ENCODE measurements at places on chromosomes 4 and X.

- no peak for DNase-seq
Observed at GRCh38 chr4:150681063-150681462, 99.1 kb downstream of the MAB21L2 start.

DNA sequence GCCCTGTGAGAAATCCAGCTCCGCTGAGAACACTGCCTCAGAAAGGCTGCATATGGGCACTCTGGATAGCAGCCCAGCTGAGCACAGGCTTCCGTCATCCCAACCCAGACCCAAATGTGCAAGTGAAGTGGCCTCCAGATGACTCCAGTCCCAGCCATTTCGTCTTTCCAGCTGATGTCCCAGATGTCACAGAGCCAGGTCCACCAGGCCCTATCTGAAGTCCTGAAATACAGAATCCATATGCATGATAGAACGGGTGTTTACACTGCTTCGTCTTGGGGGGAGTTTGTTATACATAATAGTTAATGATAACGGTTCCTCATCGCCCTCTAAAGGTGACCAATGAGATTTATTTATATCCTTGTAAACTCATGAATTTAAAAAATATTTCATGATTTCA, 72.6 kb upstream of the TRIM2 start:
- DNase-seq, result peak; percentile 9

DNA sequence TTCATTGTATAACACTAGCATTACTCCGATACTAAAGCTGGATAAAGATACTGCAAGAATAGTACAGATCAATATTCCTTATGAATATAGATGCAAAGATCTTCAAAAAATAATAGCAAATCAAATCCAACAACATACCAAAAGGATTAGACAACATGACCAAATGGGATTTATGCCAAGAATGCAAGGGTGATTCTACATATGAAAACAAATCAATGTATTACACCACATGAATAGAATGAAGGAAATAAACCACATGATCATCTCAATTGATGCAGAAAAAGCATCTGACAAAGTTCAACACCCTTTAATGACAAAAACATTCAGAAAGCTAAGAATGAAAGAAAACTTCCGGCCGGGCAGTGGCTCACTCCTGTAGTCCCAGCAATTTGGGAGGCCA, 42.8 kb downstream of the CUL4B start:
- DNase-seq, result no peak

DNA sequence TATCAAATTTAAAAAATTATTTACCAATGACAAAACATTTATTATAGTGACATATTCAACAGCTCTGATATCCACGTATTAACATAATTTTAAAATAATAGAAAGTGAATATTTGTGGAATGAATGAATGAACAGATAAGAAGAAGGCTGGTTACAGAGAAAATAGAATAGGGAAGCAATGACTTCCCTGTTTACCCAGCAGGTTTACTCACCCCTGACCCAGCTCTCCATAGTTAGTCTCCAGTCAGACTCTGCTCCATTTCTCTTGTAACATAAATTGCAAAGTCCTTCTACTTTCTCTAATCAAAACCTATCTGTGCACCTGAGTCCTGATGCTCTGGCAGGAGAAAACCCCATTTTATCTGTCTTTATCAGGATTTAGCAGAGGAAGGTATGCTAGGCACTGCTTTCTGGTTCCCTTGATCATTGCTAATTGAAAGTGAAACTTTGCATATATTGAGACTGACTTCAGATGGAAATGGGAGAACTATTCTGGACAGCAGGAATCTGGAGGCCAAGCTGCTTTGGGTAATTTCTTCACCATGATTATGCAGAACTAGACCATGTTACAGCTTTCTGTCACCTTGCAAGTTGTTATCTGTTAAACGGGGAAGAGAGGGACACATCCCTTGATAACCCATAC, 363.0 kb downstream of the FAT4 start:
- DNase-seq, result no peak

GRCh38 chr4:7044137-7044930, 1.2 kb downstream of the TADA2B start:
- no peak for DNase-seq

DNA sequence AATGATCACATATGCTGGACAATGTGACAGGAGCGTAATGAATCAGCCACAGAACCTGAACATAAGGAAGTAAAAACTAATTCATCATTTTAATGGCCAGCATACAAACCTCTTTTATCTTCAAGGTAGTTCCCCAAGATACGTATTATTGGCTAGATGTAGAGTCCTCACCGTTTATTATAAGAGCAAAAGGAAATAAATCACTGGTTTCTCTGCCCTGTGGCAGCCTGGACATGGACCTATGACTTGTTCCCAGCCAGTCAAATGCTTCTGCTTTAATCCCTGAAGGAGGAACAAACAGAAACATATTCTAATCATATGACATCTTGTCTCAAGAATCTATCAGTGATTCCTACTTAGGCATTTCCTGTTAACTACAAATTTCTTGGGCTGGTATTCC, 86.8 kb upstream of the FAM241A start:
- no peak for DNase-seq

DNA sequence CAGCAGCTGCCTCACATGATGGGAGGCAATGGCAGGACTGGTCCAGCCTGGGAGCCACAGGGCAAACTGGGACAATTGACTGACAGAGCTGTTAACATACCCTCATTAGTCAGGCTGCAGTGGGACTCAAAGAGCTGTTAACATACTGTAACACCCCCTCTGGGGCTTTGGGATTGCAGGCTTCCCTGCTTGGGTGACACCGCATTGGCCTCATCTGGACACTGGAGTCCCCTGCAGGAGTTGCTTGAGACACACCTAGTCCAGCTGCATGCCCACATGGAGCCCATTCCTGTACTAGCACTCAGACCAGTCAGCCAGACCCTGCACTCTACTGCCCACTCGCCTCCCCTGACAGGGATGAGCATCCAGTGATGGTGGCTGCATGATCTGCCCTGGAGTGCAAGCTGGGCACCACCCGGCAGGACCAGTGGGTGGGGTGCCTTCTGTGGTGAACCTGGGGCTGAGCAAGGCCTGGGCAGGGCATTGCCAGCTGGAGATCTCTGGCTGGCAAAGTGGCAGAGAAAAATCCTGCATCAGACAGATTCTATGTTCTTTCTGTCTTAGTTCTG, 138.8 kb downstream of the DTHD1 start:
- DNase-seq, result no peak

GRCh38 chr4:10960389-10960788, 275.8 kb upstream of the CLNK start:
- DNase-seq, result no peak

- no peak for DNase-seq
Observed at GRCh38 chrX:18415386-18415785, 10.0 kb upstream of the CDKL5 start.

- DNase-seq, result no peak
Observed at GRCh38 chrX:49209434-49210251, 9.7 kb upstream of the SYP start.

GRCh38 chr4:165118256-165118909, 5.7 kb upstream of the TMEM192 start:
- no peak for DNase-seq

GRCh38 chr4:153243468-153243867, 39.2 kb downstream of the TRIM2 start:
- DNase-seq, result no peak

GRCh38 chr4:3859571-3859970, 93.4 kb downstream of the ADRA2C start:
- DNase-seq, result no peak

- peak; percentile 51 for DNase-seq
Observed at GRCh38 chrX:2478546-2479419, 22.0 kb downstream of the DHRSX start.

- no peak for DNase-seq
Observed at GRCh38 chr4:145207934-145208333, 27.5 kb upstream of the OTUD4 start.

GRCh38 chr4:3308691-3309090, 15.9 kb downstream of the RGS12 start:
- peak; percentile 34 for DNase-seq

GRCh38 chr4:127828121-127828520, 46.0 kb downstream of the HSPA4L start:
- DNase-seq, result no peak

DNA sequence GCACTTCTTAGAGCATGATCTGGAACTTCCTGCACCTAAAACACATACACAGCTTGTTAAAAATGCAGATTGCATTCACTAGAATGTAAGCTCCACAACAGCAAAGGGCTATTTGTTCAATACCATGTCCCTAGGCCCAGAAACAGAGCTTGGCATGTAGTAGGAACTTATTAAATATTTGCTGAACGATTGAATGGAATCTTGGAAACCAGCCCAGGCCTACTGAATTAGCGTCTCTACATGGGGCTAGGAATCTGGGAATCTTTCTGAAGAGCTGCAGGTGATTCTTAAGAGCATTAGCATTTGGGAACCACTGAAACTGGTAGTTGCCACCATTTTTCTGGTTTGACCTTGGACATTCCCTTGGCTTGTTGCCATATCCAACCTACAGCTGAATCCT, 234.1 kb downstream of the STIM2 start:
- DNase-seq, result no peak

GRCh38 chrX:107776649-107777535, 641 bp upstream of the NCBP2L start:
- DNase-seq, result peak; percentile 57

DNA sequence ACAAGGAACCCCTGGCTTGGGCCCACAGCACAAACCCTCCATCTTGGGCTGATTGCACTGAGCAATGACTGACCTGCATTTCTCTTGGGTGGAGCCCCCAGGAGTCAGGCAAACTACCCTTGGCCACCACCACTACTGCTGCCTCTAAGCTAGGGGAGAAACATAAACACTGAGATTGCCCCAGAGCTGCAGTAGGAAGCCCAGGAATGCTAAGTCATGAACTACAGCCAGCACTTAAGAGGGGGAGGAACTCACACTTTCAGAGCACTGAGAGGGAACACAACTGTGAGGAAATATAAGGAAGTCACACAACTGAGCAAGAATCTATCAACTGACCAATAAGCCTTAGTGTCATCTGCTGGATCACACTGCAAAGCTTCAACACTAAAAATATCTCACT, 111.6 kb upstream of the PPP3CA start:
- DNase-seq, result no peak

GRCh38 chrX:103773445-103773844, 3.2 kb upstream of the PLP1 start:
- DNase-seq, result no peak

- DNase-seq, result no peak
Observed at GRCh38 chr4:15100994-15101695, 98.9 kb downstream of the CPEB2 start.

DNA sequence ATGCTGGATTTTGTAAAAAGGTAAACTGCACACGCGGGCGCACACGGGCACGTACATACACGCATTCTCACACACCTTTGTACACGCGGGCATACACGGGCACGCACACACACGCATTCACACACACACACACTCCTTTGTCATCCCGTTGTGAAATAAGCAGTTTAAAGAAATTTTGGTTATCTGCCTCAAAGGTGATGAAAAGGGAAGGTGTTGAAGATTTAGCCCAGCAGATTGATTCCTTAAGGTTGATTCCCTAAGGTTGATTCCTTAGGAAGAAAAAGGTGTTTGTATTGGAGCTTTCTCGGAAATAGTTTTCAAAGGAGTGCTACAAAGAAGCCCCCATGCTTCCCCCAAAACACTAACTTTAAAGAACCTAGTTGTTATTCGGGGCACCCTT, 693 bp downstream of the ATP10D start:
- DNase-seq, result no peak

DNA sequence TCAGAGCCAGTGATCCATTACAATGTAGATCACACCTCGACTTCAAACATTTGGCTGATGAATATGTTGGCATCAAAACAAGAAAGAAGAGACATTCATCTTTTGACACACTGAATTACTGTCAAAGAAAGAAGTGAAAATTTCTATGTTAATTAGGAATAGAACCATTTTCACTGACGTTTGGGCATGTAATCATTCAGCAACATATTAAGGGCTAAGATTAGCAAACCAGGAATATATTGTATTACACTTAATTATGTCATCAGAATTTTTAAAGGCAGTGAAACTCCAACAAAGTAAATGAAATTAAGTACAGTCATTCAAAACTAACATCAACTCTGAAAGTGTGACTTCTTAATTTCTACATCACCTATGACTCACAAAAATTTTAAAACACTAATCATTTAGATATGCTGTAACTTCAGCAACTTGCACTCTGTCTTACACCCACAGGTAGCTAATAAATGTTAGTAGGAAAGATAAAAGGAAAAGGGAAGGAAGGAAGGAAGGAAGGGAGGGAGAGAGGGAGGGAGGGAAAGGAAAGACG, 1.4 kb upstream of the SMR3A start:
- no peak for DNase-seq

DNA sequence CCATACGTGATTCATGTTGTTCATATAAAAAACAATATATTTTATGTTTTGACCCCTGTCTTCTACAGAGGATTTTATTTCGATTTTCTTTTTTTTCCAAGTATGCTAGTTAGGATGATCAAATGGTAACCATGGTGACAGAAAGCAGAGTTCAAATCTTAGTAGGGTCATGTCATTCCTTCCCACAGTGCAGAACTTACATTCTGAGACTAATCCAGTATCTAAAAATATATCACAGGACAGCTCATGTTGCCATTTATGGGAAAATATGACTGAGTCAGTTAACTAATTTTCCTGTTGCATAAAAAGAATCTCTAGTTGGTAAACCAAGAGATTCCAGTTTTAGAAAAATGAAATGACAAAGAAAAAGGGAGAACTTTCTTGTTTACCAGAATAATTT, 209.5 kb downstream of the PARM1 start:
- DNase-seq, result no peak

- no peak for DNase-seq
Observed at GRCh38 chr4:166777760-166778159, 456.5 kb downstream of the SPOCK3 start.

DNA sequence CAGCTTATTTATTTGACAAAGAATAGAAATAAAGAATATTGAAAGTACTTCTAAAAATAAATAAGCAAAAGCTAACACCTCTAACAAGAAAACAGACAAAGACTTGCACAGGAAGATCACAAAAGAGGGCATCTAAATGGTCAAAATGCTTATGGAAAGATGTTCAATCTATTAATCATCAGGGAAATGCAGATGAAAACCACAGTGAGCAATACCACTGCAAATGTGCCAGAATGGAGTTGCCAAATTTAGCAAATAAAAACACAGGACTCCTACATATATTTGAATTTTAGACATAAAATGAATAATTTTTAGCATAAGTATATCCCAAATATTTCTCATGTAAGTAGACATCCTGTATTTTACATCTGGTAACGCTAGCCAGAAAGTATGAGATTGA, 56.1 kb upstream of the HPGD start:
- DNase-seq, result no peak
